ENCODE measurements at places on chromosomes 3 and 15. TPM values are rescaled to one million over a fixed set of nuclear protein-coding genes. Genes with fewer than 3 reads are reported as not detected.

DNA sequence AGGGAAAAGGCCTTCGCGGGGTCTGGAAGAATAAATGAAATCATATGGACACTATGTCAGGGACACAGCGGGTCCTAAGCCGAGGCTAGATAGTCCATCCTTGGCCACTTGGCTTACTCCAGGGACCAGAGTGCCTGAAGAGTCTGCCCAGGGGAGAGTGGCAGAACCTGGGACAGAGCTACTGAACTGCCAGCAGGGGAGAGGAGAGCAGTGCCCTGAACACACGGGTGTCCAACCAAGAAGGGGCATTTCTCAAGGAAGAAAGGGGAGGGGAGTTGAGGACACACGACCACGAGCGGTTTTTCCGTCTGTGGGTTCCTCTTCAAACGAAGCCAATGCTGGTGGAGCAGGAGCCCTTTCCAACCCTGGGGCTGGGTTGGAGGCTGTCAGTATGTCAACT lies 1.0 kb downstream of the ACAN start:
- no peak for DNase-seq

GRCh38 chr3:64110071-64110470 lies 86.8 kb upstream of the PSMD6 start:
- no peak for DNase-seq

DNA sequence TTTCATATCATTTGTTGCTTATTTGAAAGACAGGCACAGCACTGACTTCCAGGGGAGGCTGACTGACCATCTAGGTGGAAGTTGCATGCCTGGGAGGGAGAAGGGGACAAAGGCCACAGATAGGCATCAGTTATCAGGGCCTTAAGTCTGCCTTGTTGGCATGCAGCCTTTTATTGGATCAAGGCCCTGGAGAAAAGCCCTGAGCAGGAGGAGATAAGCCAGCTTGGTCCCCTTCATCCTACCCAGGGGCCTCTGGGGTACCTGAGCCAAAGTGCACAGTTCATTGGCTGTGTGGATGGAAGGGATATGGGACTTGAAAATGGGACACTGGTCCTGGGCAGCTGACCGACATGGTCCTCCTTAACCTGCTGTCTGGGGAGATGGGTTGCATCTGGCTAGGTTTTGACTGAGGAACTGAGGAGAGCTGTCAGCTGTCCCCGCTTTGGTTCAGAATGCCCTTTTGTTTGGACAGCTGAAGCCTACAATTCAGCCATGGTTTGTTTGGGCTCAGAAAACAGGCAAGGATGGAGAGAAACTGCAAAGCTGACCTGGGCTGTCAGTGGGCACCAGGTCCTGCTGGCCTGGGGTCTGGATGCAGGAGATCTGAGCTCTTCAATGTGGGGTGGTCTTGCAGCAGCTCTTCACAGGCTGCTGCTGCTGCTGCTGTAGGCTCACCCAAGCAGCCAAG lies 60.0 kb downstream of the FLNB start:
- DNase-seq: no peak

Gene SLC6A1
- 3.0 TPM for polyA plus RNA-seq

Data from right cardiac atrium (tissue), 5 donors.